ENCODE measurements at places on chromosomes 12 and 14.

DNA sequence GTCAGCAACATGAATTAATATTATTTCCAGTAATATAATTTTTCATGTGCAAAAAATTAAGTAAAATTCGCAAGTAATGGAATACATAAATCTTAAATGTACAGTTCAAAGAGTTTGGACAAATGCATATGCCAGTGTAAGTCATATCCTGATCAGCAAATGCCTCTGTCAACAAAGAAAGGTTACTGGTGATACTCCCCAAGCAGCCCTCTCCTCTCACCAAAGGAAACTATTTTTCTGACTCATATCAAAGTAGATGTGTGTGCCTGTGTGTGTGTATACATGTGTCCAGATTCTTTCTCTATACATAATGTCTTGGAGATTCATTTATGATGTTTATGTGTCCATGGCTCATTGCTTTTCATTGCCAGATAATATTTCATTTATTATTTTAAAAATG, 1035.0 kb downstream of the SLC16A7 start:
- no peak for DNase-seq

DNA sequence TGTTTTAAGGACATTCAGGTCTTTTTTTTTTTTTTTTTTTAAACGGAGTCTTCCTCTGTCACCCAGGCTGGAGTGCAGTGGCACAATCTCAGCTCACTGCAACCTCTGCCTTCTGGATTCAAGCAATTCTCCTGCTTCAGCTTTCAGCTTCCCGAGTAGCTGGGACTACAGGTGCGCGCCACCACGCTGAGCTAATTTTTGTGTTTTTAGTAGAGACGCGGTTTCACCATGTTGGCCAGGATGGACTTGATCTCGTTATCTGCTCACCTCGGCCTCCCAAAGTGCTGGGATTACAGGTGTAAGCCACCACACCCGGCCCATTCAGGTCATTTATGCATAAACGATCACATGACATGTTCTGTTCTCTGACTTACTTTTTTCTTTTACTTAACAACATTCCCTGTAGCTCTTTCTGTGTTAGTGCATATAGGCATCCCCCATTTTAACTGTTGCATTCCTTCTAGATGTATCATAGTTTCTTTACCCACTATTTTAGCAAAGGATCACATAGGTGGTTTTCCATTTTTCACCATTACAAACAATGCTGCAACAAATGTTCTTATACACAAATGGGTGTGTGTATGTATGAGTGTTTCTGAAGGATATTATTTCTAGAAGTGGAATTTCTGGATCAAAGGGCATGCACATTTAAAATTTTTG, 74.2 kb downstream of the ARF6 start:
- DNase-seq = no peak

GRCh38 chr12:113088037-113088436, 31.5 kb downstream of the DTX1 start:
- DNase-seq = no peak

GRCh38 chr14:60757567-60758002, 23.0 kb downstream of the MNAT1 start:
- no peak for DNase-seq

GRCh38 chr14:61602733-61603077, 92.6 kb upstream of the HIF1A start:
- no peak for DNase-seq
